Calu3 (cell line): ENCODE measurements at places on chromosomes 1 and 21. TPM values are rescaled to one million over a fixed set of nuclear protein-coding genes. Genes with fewer than 3 reads are reported as not detected.

DNA sequence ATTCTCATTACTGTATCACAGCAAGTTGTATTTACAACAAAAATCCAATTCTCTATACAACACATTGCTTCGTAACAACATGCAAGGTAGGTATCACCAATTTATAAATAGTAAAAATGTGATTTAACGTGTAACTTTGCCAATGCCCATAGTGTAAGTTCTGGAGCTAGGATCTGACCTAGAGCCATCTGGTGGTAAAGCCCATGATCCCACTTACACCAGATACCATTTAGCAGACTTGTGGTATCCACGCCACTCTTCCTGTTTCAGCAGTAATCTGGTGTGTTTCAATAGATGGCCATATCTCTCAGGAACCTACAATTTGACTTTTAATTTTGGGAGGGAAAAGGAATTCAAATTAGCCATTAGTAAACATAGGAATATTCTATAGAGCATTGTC is 10.2 kb downstream of the SETSIP start:
- H3K36me3 ChIP-seq, result no peaks in the 10 kb centered on the region
- DNase-seq, result no peak
- H3K27ac ChIP-seq, result no peak overlapping the region
- no peak overlapping the region for H3K4me3 ChIP-seq
- no peaks in the 10 kb centered on the region for H3K4me1 ChIP-seq
- H3K27me3 ChIP-seq, result no peaks in the 10 kb centered on the region

DNA sequence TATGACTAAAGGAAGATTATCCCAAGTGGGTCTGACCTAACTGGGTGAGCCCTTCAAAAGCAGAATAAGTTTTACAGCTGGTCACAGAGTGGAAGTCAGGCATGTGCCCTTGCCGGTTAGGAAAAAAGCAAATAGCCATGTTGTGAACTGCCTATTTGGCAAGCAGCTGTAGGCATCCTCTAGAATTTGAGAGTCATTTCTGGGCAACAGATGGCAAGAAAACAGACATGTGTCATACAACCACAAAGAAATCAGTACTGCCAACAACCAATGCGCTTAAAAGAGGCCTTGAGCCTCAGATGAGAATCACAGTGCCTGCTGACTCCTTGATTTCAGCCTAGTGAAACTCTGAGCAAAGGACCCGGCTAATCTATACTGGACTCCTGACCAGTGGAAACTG is 26.8 kb downstream of the LRRC53 start:
- H3K27ac ChIP-seq, result no peak overlapping the region
- H3K4me3 ChIP-seq, result no peak overlapping the region
- no peaks in the 10 kb centered on the region for H3K4me1 ChIP-seq
- DNase-seq, result no peak
- no peaks in the 10 kb centered on the region for H3K36me3 ChIP-seq

- H3K4me3 ChIP-seq, result no peak overlapping the region
- no peaks in the 10 kb centered on the region for H3K36me3 ChIP-seq
- H3K27ac ChIP-seq, result no peak overlapping the region
- DNase-seq, result no peak
- peaks cover 50% of the 10 kb centered on the region for H3K27me3 ChIP-seq
- no peaks in the 10 kb centered on the region for H3K4me1 ChIP-seq
Observed at GRCh38 chr1:89753761-89754160, 67.1 kb upstream of the LRRC8D start.

BRINP3 gene
- total RNA-seq, result not detected in 2 replicates

RIPPLY3 gene
- 0.17 and 0.40 TPM in 2 replicates for total RNA-seq

SLC2A5 gene
- 0.33 TPM in 1 of 2 replicates, not detected in the other for total RNA-seq
